ENCODE measurements at places on chromosomes 5 and 9. TPM values are rescaled to one million over a fixed set of nuclear protein-coding genes. Genes with fewer than 3 reads are reported as not detected.

DNA sequence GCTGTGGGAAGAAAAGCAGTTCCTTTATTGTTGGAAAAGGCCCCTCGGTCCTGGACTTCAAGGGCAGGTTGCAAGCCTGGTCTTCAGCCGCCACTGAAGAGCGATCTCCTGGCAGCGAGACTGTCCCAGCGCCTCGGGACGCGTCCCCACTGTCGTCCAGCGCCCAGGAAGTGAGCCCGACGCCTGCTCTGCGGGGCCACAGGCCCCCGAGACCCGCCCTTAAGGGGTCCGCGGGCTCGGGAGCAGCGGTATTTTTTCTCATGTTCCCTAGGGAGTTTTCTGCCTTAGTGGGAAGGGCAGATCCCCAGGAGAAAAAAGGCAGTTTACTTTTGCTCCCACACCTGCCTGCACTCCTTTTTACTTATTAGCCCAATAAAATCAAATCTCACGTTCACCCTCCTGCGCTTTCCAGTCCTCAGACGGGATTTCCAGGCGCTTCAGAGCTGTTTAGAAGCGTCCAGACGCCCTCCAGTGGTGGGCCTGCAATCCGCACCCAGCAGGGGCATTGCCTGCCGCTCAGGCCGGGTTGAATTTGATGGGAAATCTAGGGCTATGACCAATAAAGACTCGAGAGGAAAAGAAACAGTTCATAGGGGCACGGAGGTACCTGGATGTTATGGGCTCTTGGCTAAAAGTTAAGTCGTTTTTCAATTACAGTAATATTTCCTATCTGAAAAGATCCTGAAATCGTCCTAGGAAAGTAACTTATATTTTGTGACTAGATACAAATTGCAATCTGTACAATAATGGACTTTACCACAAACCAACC, 2.8 kb upstream of the EFNA5 start:
- DNase-seq: peak; percentile 73

The BTNL8 gene
- total RNA-seq: 0.12 TPM

- peak; percentile 76 for DNase-seq
These were observed 101.4 kb downstream of the PPARGC1B start for GRCh38 chr5:149831492-149831891.

- DNase-seq: no peak
These were observed 8.1 kb downstream of the BASP1 start for GRCh38 chr5:17225520-17225919.

DNA sequence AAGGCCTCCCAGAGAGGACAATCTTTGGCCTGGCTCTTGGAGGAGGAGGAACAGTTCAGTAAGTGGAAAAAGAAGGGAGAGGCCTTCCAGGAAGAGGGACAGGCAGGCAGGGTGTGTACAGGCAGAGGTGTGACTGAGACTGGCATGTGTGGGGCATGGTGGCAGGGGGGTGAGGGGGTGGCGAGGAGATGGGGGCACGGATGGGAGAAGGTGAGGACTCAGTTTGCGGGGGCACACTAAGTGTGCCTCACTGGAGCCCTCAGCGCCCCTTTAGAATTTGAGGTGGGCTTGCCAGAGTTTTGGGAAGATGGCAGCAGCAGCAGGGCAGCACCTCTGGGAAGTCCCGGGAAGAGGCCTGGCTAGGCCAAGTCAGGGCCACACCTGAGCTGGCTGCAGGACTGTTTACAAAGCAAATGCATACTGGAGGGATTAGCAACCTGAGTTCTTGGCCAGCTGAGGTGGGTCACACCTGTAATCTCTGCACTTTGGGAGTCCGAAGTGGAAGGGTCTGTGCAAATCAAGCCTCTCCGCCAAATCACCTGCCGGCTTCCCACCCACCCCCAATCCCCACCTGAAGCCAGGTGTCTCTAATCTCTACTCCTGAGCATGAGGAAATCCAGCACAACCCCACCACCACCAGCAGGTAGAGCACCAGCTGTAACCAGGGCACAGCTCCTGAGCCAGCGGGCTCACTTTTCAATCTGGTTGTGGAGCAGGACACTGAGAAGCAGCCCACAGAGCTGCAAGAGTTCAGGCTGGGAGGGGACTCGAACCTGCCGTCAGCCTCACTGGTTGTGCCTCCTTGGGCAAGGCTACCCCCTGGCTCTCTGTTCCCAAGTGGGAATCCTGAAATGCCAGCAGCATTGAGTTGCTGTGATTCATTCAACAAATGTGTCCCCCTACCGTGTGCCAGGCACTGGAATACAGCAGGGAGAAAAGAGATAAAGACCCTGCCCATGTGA, 10.2 kb upstream of the GABRP start:
- DNase-seq: no peak

DNA sequence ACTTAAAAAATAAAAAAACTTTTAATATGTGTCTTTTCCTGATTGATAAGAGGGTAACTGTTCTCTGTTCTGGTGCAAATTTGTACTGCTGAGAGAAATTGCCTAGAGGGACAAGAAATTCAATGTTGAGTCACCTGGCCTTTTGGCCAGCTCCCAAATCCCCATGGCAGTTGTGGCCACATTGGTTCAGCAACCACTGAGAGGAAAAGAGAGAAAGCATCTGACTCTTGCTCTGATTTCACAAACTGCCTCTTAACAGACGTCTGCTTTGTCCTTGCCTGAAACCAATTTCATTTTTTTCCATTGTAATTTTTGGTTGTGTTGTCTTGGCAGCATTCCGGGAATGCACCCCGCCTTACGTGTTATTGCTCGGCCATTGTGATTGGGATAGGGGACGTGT, 42.4 kb downstream of the NTRK2 start:
- peak; percentile 86 for DNase-seq

DNA sequence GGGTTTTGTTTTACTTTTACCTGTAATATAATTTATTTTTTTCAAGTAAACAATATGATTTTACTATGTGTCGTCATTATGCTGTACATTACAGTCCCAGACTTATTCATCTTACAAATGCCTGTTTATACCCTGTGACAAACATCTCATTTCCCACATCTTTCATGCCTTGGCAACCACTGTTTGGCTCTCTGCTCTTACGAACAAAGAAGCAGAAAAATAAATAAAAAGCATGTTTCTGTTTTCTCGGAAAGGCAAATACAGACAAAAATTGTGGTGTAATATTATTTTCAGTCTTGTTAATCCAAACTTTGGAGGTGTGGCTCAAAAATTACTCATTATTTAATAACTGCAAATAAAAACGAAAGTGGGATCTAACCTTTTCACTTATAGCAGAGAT, 393.0 kb downstream of the CDH12 start:
- no peak for DNase-seq

The CMYA5 gene
- 0.12 TPM for total RNA-seq

The PCDHGB2 gene
- total RNA-seq: 4.6 TPM

GRCh38 chr5:94017579-94017978, 276.2 kb upstream of the POU5F2 start:
- DNase-seq: peak; percentile 53

Measured in RPMI7951 (cell line).